ENCODE measurements at places on chromosomes 3 and 15. TPM values are rescaled to one million over a fixed set of nuclear protein-coding genes. Genes with fewer than 3 reads are reported as not detected.

The PLA2G4D gene
- not detected for total RNA-seq

The ZNF660 gene
- total RNA-seq: 2.2 TPM

The WDR82 gene
- 85.0 TPM for total RNA-seq

The GMNC gene
- 0.07 TPM for total RNA-seq

The CFAP44 gene
- 4.2 TPM for total RNA-seq

The SOX14 gene
- not detected for total RNA-seq

The CA12 gene
- total RNA-seq: 359 TPM

The CDHR4 gene
- total RNA-seq: 0.07 TPM

The PLSCR4 gene
- 119 TPM for total RNA-seq

The RBPMS2 gene
- total RNA-seq: 0.07 TPM

The GOLGA6L4 gene
- total RNA-seq: 1.1 TPM

The GPR87 gene
- not detected for total RNA-seq

The IL12A gene
- 3.7 TPM for total RNA-seq

Data from smooth muscle cell of the pulmonary artery (primary cell).